ENCODE measurements at places on chromosomes 11 and 22.

- DNase-seq = no peak
Measured at GRCh38 chr11:128521682-128522054, 65.7 kb downstream of the ETS1 start.

DNA sequence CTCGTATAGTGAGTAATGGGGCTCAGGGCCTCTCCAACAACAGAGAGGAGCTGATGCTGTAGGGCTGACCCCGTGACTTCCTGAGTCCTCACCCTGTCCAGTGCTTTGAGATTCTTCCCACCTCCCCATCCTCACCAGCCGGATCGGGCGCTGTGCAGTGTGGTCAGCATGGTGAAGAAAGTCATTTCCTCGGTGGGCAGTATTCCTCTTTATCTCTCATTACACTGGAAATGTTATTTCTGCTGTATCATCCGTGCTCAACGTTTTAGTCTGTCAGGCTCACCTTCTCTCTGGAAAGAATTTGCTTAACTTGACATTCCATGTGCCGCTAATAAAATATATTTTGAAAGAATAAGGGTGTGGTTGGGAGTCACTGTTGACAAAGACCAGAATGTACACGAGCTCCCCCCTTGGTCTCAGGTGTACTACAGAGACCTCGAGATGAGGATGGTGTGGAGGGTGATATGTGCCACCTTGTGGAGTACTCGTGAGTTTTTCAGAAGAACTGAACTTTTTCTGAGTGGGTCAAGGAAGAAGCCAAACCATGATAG lies 25.7 kb upstream of the SCGB1A1 start:
- DNase-seq = no peak

GRCh38 chr11:120330045-120330444 lies 4.9 kb downstream of the TLCD5 start:
- DNase-seq = no peak

DNA sequence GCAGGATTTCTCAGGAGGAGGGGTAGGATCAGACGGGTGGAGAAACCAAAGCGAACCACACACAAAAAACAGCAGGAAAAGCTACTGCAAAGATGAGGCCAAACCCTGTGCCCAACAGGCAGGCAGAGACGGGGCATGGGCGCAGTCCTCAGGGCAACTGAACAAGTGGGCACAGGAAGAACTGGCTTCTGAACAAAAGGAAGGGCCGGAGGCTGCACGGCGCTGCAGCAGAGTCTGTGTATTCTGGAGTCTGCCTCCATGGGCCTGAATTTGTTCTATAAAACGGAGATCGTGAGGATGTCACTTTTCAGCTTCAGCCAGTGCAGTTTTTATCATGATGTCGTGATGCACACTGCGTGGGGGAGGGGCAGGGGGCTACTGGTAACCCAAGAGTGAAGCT lies 1026.0 kb downstream of the TBC1D22A start:
- no peak for DNase-seq

DNA sequence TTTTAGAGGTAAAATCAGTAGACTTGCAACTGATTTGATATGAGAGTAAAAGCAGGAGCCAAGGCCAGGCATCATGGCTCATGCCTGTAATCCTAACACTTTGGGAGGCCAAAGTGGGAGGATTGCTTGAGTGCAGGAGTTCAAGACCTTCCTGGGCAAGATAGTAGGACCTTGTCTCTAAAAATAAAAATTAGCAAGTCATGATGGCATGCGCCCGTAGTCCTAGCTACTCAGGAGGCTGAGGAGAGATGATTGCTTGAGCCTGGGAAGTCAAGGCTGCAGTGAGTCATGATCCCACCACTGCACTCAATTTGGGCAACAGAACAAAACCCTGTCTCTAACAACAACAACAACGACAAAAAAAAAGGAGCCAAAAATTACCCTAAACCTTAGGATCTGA lies 13.5 kb downstream of the SGSM3 start:
- DNase-seq = no peak

DNA sequence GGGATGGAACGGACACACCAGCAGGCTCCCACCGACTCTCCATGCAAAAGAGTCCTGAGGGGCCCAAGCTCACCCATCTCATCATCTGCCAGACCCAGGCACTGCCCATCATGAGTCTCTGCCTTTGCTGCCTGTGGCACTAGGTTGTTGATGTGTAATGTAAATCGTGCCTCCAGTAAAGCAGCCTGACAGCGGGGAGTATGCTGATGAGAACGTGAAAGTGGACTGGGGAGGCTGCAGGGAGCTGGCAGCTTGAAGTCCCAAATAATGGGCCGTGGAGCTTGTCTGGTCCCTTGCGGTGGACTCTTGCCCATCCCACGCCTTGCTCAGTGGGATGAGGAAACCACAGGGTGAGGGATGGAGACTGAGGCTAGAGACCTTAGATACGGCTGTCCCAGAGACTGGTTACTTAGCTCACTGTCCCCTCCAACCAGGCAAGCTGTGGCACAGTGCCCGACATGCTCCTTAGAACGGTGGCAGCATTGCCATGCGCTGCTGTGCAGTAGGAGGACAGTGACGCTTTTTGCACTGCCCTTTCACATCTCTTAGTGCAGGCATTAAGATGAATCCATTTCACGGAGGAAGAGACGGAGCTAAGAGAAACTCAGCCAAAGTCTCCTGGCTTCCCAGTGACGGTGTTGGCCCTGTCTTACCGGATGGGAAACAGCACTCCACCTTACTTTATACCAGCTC lies 39.6 kb upstream of the PLET1 start:
- no peak for DNase-seq

DNA sequence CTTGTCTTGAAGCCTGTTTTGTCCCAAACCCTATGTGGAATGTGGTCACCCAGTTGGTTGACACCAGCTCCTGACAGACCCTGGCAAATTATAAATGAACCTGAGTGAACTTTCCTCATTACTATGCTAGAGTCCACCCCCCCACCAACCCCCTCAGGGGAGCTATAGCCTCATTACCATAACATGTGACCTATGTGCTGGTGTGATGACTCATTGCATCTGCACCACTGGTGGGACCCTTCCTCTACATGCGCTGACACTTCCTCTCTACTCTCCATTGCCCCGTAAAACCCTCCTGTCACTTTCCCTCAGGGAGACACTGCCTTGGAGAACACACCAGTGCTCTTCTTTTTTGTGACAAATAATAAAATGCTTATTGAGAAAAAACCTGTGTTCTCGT lies 105.0 kb upstream of the SESN3 start:
- DNase-seq = no peak

GRCh38 chr11:44870181-44870580 lies 80.5 kb downstream of the TP53I11 start:
- no peak for DNase-seq

GRCh38 chr11:110376711-110377324 lies 52.9 kb upstream of the FDX1 start:
- no peak for DNase-seq

DNA sequence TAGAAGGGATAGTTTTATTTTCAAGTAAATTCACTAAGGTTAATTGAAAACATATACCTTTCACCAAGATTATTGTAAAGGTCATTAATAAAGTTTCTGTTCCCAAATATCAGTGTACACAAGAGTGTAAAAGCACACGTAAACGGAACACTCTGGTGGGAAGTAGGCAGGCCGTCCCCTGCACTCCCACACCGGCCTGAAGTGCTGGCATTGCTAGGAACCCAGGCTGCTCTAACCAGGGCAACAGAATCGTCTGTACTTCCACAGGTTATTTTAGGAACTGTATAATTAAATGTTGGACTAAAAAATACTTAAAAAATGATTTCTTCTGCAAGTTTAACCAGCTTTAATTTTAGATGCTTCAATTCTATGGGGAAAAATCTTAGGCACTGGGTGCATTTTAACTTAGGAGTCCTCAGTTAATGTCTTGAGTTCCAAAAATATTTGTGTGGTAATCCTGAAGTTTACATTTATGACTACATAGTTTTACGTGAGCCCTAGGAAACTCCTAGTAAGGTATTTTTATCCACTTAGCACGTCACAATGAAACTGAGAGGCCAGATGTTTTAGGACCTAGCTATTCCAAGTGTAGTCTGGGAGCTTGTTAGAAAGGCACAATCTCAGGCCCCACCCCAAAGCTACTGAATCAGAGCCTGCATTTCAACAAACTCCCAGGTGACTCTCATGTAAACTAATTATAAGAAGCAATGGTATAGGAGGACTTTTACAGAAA lies 31.2 kb downstream of the KMT5B start:
- DNase-seq = no peak

- no peak for DNase-seq
Measured at GRCh38 chr22:37186997-37187522, 987 bp downstream of the C1QTNF6 start.

- DNase-seq = no peak
Measured at GRCh38 chr22:26952451-26953011, 295.1 kb downstream of the MIAT start.

GRCh38 chr22:50444663-50445062 lies 30.2 kb downstream of the SBF1 start:
- no peak for DNase-seq

GRCh38 chr11:122721964-122722266 lies 66.4 kb downstream of the UBASH3B start:
- DNase-seq = no peak

- DNase-seq = no peak
Measured at GRCh38 chr11:127639916-127640315, 639.3 kb upstream of the KIRREL3 start.

- no peak for DNase-seq
Measured at GRCh38 chr11:47105974-47106373, 70.7 kb downstream of the ARFGAP2 start.

DNA sequence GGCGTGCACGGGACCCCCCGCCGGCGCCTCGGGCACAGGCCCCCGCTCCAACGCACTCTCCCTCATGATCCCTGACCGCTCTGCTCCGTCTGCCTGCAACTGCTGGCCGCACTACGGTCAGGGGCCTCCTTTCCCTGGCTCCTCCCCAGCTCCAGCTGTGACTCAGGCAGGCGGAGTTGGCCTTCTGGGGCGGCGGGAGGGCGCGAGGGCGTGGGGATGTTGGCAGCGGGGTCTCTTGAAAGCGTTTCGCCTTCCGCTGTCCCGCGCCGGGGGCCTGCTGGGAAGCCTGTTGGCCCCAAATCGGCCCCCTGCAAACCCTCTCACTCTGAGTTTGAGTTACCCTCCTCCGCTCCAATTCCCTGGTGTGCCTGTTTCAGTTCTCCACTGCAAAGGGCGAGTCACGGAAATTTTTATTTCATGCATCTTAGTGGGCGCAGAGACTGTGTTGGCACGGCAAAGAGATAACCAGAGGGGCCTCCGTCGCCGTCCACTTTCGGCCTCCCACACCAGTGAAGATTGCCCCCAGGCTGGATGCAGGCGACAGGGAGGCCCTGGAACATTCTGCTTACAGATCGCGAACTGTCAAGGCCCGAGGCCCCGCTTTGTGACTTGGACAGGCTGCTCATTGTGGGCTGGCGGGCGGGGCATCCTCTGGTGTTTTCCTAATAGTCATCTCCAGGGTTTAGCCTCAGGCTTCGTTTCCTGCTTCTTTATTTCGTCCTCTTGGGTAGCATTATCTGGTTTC lies at the start of gene CAVIN3:
TSS of gene CAVIN3 (minus strand) at position 91 of the 745 bp plus-strand sequence. CDS start at position 66, 25 bp downstream.
- no peak for DNase-seq

DNA sequence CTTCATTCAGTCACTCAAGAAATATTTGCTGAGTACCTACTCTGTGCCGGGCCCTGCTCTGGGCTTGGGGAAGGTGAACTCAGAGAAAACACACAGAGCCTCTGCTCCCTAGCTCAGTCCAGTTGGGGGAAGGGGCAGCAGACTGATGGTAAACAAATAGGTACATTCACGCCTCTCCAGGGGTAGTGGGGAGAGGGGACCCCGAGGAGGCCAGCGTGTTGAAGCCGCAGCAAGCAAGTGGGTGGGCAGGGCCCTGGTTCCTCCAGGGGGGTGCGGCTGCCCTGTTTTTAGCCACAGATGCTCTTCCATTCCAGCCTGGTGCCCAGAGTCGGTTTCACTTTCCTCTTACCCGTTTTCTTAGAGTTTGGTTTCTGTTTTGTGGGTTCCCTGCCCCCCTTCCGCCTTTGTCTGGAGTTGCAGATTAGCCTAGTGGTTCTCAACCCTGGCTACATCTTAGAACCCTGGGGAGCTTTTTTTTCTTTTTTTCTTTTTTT lies 8.7 kb downstream of the DRAP1 start:
- peak; percentile 64 for DNase-seq

DNA sequence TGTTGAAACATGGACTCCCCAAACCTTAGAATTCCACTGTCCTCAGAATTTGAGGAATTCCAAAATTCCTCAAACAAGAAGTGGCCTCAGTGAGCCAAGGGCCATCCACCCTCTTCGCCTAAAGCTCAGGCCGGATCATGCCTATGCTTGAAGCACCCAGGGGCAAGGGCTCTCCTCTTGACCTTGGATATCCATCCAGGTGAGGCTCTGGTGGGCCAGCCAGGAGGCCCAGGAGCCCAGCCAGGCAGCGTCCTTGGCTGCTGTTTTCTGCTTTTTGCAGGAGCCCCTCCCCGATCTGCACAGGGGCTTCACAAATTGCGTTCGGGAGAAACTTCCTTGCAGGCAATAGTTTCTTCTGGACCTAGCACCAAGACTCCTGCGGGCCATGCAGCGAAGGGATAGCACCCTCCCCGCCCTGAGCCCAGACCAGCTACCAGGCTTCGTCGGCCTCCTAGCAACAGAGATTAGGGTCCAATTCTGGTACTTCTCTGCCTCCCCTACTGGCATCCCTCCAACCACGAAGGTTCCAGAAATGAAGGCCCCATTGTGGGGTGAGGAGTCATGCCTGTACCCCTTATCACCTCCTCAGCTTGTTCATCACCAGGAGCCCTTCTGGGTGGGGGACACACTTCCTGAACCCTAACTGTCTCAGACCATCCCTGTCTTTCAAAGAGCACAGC lies 2.0 kb downstream of the PHLDA2 start:
- DNase-seq = no peak

Measured in effector CD4-positive, alpha-beta T cell (primary cell).